ENCODE measurements at places on chromosomes 7 and 10.

DNA sequence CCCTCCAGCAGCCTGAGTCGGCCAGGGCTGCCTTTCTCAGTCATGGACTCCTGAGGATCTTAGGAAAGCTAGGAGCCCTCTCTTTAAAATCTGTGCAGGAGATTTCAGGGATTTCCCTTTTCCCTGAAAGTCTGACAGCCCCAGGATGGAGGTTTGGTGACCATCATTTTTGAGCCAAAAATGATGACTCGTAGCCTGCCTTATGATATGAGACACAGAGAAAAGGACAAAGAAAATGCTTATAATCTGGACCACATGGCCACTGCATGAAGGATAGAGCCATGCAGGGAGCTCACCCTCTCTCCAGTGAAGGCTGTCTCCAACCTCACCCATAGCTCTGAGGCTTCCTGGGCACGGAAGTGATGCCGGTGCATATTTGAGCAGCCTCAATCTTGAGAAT is 106.6 kb upstream of the CHST15 start:
- no peak for DNase-seq

- no peak for DNase-seq
These were observed 28.2 kb downstream of the KAT6B start for GRCh38 chr10:74854610-74855009.

GRCh38 chr7:128681794-128682537 is 9.9 kb downstream of the GARIN1A start:
- no peak for DNase-seq

DNA sequence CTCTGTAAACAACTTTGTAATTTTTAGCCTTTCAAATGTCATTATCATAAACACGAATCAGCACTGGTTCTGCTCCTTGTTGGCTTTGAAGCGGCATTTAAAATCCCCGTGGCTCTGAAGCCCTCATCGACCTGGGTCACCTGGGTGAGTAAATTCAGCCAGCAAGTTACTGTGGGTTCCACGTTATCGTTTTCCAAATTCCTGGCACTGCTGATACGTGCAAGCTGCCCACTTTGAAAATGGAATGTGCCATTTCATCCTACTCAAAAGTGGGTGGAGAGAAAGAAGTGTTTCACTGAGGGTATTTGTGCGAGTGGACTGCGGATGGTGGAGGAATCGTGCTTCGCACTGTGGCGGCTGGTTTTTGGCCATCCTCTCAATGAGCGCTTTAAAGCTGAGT is 281.7 kb downstream of the KLF6 start:
- no peak for DNase-seq

DNA sequence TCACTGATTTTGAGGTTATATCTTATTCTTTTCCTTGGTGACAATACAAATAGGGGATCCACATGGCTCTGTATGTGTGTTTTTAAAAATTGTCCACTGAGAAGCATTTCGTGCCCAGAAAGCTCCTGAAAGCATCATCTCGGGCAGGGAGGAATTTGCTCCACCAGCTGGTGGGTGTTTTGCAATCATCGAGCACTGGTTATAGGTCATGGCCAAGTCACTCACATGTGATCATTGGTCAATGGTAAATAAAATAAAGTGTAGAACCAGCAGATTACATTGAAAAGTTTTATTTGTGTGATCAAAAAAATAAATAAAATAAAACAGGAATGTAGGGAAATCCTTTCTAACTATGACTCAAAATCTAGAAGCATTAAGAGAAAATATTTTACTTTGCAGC is 23.0 kb upstream of the SNX13 start:
- DNase-seq, result no peak

GRCh38 chr10:5105626-5106025 is 11.4 kb downstream of the AKR1C3 start:
- no peak for DNase-seq

- peak; percentile 63 for DNase-seq
These were observed 7.5 kb upstream of the RBP3 start for GRCh38 chr10:47340608-47341170.

DNA sequence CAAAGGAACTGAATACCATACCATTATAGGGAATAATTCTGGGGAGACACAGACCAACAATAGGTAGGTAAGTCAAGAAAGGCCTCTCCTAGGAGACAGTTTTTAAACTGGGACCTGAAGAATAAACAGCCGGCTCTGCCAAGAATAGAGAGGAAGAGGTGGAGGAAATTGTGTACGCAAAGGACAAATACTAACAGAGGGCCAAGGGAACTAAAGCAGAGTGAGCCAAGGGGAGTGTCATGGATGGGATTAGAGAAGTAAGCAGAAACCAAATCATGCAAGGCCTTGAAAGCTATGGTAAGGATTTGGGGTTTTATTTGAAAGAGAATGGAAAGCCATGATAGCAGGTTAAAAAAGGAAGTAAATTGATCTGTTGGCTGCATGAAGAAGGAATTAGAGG is 18.1 kb upstream of the ITGB8 start:
- no peak for DNase-seq

Measured in ACHN (cell line).